Esophagus squamous epithelium (tissue), 5 donors: ENCODE measurements at places on chromosomes 3 and 15.

GRCh38 chr15:90095521-90095959 lies 6.7 kb downstream of the IDH2 start:
- DNase-seq, result no peak

GRCh38 chr3:197959891-197960693 lies at the start of gene LMLN:
Gene LMLN, plus strand, starts transcription at chr3:197960217. Its CDS starts 29 bp downstream, at chr3:197960246.
- peak; percentile 75 for DNase-seq

DNA sequence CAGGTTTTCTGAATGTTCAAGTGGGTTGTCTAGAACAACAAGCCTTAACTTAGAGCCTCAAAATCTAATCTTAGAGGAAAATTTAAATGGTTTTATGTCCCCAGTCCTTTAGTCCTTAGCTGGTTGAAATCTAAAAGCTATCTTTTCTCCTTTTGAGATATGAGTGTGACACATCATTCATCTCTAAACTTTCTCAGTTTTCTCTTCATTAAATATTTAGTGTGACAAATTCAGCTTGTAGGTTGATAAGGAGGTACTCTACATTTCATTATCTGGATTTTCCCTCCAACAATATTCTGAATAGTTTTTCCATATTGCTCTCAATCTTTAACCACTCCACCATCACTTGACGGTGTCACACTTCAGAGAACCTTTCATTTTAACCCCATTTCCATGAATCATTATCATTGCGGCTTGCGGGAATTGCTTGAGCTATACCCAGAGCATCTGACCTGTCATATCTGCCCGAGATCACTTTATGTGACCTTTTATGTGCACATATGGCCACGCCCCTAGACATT lies 16.1 kb upstream of the ATP8B4 start:
- no peak for DNase-seq

- peak; percentile 30 for DNase-seq
Measured at GRCh38 chr3:114152519-114153151, 26.2 kb downstream of the DRD3 start.

DNA sequence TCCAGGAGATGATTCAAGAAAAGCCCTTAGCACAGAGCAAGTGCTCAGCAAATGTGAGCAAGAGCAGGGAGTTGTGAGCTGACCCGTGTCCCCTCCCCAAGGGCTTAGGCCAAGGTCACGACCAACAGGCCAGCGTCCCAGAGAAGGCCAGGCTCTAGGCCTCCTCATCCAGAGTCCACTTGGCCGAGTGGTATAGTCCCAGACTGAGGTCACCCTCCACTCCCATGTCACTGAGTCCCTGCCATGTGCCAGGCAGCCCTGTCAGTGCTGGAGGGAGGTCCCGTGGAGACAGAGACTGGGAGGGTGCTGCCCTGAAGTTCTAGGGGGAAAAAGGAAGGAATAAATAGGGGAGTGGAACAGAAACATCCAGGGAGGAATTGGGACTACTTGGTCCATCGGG lies 44.0 kb downstream of the TPRA1 start:
- DNase-seq, result no peak

GRCh38 chr3:71973274-71974030 lies 188.5 kb upstream of the PROK2 start:
- DNase-seq, result no peak

GRCh38 chr3:56222866-56223265 lies 245.4 kb downstream of the ERC2 start:
- DNase-seq, result no peak

DNA sequence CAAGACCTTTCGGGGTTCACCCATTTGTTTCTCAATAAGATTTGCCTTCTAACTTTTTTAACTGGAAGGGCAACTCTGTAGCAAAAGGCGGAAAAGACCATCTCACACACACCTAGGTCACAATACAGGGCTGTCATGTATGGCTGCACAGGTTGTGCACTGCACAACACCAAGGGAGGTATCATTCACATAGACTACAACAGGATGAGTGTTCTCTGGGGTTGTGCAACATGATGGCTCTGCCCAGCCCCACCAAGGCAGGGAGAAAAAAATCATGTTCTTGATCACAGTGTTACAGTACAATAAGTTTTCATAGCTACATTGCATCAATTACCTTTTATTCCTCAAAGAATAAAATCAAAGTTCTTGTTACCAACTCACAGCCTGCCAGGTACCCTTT lies 52.8 kb downstream of the ANXA2 start:
- no peak for DNase-seq

GRCh38 chr3:136250903-136251460 lies 842 bp downstream of the PCCB start:
- no peak for DNase-seq

GRCh38 chr3:132083583-132084279 lies 48.9 kb upstream of the CPNE4 start:
- no peak for DNase-seq

GRCh38 chr15:77021088-77021481 lies 26.2 kb downstream of the PSTPIP1 start:
- DNase-seq, result no peak

GRCh38 chr15:80970018-80970657 lies 19.5 kb downstream of the MESD start:
- DNase-seq, result no peak

GRCh38 chr15:81160312-81161159 lies 26.5 kb downstream of the CFAP161 start:
- no peak for DNase-seq

GRCh38 chr3:149314807-149315578 lies 18.4 kb downstream of the TM4SF18 start:
- DNase-seq, result no peak

GRCh38 chr3:22322861-22323260 lies 571.9 kb upstream of the ZNF385D start:
- no peak for DNase-seq

GRCh38 chr3:114831861-114832260 lies 315.2 kb downstream of the ZBTB20 start:
- no peak for DNase-seq

- no peak for DNase-seq
Measured at GRCh38 chr3:51721062-51721745, 14.3 kb downstream of the GRM2 start.

- no peak for DNase-seq
Measured at GRCh38 chr15:50355619-50355905, 564 bp upstream of the GABPB1 start.

- DNase-seq, result no peak
Measured at GRCh38 chr3:15679306-15679705, 77.8 kb downstream of the BTD start.
